ENCODE measurements at places on chromosomes 11 and 22.

GRCh38 chr11:36033936-36034335 is 90.1 kb downstream of the LDLRAD3 start:
- DNase-seq = no peak

- no peak for DNase-seq
Measured at GRCh38 chr11:1493650-1494244, 7.2 kb upstream of the MOB2 start.

DNA sequence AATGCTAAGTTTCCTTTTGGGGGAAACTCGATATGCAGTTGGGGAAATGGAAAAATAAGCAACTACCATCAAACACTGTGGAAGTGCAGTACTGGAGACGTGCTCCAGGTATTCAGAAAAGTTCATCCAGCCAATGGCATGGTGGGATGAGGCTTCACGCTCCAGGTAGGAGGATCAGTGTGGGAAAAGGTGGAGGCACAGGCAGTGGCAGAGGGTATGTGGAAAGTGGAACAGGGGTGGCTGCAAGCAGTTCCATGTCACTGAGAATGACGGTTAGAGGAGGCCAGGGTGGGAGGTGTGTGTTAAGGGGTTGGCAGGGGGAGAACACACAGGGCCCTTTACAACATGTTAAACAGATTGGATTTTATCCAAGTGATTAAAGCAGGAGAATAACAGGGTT is 105.1 kb upstream of the NCAM1 start:
- DNase-seq = no peak

- DNase-seq = peak; percentile 25
Measured at GRCh38 chr11:67118181-67118766, 789 bp upstream of the KDM2A start.

DNA sequence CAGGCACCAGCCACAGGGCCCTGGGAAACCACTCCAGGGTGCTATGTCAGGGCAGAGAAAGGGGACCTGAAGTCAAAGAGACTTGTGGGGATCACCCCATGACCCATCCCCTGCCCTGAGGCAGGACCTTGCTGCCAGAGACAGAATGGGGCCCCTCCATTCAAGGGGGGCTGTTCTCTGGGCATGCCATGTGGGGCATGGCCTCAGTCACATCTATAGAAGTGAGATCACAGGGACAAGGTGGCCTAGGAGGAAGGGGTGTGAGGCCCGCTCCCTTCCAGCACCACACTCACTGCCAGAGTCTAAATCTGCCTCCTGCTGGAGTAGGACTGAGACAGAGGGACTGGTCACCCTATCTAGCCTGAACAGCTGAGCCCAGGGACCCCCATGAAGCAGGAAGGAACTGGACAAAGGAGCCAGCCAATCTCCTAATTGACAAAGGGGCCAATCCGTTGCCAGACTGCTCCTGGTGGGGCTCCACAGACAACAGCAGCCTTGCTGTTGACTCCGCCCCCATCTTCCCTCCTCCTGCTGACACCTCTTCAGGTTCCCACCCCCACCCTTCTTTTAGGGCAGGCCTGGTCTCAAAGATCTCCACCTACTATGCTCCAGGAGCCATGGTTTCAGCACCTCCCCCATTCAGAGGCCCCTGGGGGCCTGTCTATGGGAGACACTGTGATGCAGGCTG is 26.0 kb downstream of the NEAT1 start:
- DNase-seq = no peak
